ENCODE measurements at places on chromosomes 12 and 14.

DNA sequence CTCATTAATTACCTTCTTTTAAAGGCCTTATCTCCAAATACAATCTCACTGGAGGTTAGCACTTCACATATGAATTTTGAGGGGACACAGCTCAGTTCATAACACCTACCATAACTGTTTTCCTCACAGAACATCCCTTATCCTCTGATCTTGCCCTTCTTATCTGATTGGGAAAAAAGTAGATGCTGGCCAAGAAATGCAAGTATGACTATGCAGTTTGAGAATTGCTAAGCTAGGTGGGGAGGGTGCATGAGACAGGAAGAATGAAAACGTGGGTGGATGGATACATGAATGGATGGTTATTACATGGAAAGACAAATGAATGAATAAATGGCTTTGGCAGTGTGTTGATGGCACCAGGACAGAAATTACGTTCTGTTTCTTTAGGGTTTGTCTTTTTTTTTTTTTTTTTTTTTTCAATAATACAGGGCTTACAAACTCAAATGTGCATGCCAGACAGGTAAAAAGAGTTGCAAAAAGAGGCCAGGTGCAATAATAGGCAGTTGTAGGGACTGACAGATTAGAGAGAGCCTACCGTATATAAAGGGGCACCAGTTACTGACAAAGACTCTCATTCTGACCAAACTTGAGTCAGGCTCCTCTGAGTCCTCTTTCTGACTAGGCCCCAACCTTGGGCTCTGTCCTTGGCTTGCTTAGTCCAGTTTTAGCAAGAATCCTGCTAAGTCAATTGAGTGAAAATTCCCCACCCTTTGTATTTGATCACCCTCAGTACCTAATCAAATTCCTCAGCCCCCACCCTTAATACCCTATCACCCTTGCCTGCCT, 304.9 kb downstream of the ZFP36L1 start:
- no peak for DNase-seq

GRCh38 chr12:27951898-27952297, 20.6 kb downstream of the PTHLH start:
- no peak for DNase-seq

- DNase-seq, result no peak
These were observed 98.2 kb downstream of the SSPN start for GRCh38 chr12:26293612-26294011.

- no peak for DNase-seq
These were observed 10.4 kb downstream of the ATG2B start for GRCh38 chr14:96352708-96353107.

GRCh38 chr12:23536293-23536692, 413.2 kb downstream of the SOX5 start:
- no peak for DNase-seq

DNA sequence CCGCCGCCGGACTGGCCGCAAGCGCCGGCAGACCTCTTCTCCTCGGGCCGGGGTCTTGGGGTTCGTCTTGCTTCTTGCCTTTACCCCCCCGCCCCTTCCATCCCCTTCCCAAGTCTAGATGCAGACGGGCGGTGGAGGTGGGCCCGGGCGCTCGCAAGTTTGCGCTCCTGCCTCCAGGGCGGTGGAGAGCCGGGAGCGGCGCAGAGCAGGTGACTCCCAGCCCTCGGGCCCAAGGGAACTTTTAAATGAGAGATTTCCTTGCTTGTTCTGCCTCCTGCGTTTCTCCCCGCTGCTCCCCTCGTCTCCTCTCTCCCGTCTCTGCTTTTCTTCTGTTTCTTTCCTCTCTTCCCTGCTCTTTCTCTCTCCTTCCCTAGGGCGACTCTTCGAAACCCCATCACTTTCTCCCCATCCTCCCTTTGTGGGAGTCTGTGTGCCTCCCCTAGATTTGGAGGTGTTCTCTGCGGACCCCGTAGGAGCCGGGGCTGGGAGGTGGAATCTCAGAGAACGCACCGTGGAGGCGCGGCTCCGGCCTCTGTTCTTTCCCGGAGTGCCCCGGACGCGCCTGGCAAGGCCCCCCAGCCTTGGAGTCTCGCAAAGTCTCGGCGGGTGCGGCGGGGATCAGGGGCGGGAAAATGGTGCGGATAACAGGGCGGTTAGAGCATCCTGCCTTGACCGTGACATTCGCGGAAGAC, 114.7 kb upstream of the MYL2 start:
- no peak for DNase-seq

- DNase-seq, result no peak
These were observed 95.3 kb upstream of the PARP11 start for GRCh38 chr12:3968523-3968922.

GRCh38 chr14:100780246-100780645, 45.7 kb upstream of the MEG3 start:
- no peak for DNase-seq

GRCh38 chr12:22855456-22855855, 230.5 kb downstream of the ETNK1 start:
- DNase-seq, result no peak

- DNase-seq, result peak; percentile 92
These were observed 25.7 kb downstream of the TBC1D15 start for GRCh38 chr12:71865166-71865713.

GRCh38 chr14:88003425-88003824, 1.5 kb upstream of the GPR65 start:
- no peak for DNase-seq

GRCh38 chr14:32104803-32105202, 27.7 kb downstream of the ARHGAP5 start:
- DNase-seq, result no peak

DNA sequence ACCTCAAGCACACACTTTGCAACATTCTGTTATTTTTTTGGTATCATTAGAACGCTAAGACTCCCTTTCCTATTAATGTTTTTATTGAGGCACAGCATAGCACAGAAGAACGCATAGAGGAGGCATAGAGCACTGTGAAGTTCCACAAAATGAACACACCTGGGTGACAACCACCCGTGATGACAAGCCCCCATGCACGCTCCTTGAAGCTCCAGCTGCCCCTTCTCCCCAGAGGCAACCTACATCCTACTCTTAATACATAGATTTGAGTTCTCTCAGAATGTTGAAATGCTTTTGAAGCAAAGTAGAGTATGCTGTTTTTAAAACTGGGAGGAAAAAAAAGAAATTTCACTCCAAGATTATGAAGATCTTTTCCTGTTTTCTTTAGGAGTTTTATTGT, 55.5 kb downstream of the DYRK2 start:
- no peak for DNase-seq

DNA sequence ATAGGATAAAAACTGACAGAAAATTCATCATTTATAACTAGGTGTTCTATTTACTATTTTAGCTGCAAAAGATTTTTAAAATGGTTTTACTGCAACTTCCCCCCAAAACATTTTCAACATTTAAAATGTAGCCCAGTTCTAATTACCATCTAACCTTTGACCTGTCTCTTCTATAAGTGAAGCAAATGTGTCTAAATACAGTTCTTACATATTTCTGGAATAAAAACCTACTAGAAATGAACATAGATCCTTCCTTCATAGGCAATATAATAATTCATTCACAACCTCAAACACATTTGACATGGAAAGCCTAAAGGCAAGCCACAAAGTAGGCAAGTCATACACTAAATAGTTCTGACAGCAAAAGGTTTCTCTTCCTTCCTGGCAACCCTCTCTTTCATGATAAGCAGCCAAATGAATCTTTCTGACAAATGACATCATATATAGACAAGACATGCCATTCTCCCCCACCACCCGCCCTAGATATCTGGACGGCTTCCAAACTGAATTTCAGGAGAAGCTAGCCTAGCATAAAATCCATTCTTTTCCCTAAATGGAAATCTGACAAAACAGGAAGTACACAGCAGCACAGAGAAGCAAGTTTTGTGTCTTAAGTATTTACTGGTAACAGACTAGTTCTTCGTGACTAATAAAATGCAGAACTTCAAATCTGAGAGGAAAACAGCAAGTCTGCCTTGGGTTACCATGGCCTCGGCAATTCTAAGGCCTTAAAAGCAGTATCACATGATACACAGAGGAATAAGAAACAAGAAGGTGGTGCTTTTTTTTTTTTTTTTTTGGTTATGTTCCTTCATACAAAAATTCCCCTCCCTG, 17.2 kb upstream of the ARID4A start:
- DNase-seq, result peak; percentile 90

- DNase-seq, result no peak
These were observed 123.7 kb downstream of the PIWIL1 start for GRCh38 chr12:130461447-130461815.

DNA sequence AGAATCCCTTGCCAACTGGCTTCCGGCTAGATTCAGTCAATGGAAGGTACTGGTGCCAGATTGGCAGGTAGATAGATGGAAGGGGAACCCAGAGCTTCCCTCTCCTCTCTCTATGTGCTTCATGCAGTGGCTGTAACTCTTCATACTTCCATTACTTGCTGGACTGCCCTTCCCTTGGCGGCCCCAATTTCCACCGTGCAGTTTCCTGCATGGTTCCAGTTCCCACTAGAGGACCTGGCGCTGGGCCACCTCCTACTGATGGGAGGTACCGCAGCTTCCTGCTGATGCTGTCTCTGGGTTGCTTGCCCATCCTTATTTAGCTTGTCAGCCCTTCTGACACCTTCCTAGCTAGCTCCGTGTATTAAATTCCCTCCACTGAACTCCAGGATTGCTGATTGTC, 226.4 kb downstream of the ANO2 start:
- DNase-seq, result no peak

DNA sequence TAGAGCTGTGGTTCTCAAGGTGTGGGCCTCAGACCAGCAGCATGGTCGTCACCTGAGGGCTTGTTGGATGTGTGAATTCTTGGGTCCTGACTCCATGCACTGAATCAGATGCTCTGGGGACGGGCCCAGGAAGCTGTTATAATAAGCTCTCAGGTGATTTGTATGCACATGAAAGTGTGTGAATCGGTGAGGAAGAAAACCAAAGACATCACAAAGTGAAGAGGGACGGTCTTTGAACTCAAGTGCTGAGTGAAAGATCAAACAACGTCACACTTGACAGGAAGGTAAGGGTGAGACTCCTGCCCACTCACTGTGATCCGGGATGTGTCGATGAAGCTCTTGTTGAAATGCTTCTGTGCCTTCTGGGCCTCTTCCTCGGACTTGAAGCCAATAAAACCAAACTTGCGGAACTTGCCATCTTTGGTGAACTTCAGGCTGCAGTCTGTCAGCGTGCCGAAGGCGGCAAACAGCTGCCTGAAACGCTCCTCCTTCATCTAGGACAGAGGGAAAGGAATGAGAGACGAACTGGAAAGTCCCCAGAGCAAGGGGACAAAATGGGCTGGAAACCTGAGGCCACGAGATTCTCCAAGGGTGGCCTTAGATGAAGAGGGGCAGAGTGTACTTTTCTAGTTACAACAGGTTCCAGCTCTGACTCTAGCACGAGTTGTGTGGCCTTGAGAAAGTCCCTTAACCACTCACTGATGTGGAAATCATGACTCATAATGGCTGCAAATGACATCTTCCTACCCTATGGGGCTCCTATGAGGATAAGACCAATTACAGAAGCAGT, 4.0 kb downstream of the RBM19 start:
- DNase-seq, result no peak

- DNase-seq, result no peak
These were observed 5.6 kb downstream of the ORMDL2 start for GRCh38 chr12:55823419-55823818.

Measured in GM04503 (cell line).